ENCODE measurements at places on chromosomes 16 and 17.

DNA sequence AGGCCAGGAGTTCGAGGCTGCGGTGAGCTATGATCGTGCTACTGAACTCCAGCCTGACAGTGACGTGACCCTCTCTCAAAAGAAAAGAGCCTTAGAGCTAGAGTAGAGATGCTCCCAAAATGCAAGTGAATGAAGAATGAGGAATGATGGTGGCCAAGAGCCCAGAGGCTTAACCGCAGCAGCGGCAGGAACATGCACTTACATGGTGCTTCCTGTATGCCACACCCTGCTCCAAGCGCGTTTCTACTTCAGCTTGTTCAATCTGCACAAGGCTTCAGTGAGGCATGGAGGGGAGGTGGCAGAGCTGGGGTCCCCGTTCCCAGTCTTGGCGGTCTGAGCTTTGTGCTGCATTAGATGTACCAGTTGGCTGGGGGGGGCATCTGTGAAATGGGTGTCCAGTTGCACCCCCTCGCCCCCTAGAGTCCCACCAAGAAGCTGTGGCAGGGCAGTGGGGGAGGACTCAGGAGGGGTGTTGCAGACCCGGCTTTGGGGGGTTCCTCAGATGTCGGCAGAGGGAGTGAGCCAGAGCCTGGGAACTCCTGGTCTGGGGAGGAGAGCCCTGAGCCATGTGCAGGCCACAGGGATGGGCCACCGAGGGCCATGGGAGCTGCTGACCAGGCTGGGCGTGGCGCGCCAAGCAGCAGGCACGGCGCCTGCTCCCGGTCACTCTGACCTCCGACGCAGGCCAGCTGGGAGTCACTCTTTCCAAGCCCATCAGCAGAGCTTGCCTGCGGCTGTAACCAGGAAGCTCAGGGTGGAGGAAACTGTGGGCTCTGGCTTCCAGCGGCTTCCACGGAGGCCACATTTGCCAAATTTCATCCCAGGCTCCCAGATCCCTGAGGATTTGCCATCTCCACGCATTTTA lies 260.1 kb downstream of the PARN start:
- no peak for DNase-seq

- DNase-seq, result no peak
These were observed 247.5 kb upstream of the ELAC2 start for GRCh38 chr17:13265311-13265710.

- DNase-seq, result no peak
These were observed 6.3 kb downstream of the HSBP1 start for GRCh38 chr16:83813823-83814658.

DNA sequence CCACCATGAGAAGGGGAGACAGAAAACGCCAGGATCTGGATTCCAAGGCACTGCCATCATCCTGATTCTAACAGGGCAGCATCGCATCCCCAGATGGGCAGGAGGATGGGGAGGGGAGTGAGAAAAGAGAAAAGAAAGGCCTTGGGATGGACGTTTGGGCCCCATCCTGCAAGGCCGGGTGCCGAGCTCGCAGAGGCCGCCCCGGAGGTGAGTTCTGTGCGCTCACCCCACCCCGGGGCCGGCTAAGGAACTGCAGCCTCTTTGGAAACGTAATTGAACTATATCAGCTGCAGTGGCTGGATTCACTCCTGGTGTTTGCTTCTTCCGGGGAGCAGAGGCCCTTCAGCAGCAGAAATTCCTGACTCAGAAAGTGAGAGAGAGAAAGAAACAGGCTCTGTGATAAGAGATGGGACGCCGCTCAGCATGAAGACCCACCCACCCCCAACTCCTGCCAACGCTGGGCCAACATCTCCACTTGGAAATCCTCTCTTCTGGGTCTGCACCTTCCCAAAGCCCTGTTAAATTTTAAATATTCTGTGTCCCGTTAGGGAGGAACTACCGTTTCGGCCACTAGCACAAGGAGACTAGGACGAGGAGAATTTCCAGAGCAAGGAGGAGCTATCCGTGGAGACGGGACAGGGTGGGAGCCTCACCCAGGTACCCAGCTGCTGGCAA lies 8.5 kb upstream of the SSTR2 start:
- peak; percentile 34 for DNase-seq

- no peak for DNase-seq
These were observed 11.0 kb downstream of the MYCBPAP start for GRCh38 chr17:50519141-50519834.

GRCh38 chr16:50747207-50747956 lies 5.5 kb downstream of the CYLD start:
- peak; percentile 81 for DNase-seq

DNA sequence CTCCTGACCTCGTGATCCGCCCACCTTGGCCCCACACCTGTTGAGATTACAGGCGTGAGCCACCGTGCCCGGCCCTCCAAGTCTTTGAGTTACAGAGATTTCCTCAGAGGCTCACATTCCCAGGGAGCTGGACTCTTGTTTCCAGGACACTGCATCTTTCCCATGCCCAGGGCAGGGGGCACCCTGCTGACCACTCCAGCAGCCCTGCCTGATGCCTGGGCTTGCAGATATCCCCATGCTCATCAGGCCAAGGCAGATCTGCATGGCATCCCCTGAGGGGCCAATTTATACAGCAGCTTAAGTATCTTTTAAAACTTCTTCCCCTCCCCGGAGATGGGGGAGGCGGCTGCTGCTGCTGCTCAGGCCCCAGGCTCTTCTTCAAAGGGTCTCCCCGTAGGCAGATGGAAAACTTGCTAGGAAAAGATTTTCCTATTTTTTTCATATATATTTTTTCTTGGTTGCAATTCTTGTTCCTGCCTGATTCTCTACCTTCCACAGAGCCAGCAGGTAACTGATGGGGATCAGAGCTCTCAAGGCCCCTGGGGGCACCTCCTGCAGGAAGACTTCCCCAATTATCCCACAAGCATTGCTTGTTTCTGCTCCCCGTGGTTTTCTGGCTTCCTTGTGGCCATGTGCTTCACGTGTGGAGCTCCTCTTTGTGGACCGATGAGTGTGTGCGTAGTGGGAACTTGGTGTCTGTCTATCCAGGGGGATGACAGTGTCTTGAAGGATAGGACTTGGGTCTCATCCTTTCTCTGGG lies 102.2 kb upstream of the SDK2 start:
- DNase-seq, result no peak

DNA sequence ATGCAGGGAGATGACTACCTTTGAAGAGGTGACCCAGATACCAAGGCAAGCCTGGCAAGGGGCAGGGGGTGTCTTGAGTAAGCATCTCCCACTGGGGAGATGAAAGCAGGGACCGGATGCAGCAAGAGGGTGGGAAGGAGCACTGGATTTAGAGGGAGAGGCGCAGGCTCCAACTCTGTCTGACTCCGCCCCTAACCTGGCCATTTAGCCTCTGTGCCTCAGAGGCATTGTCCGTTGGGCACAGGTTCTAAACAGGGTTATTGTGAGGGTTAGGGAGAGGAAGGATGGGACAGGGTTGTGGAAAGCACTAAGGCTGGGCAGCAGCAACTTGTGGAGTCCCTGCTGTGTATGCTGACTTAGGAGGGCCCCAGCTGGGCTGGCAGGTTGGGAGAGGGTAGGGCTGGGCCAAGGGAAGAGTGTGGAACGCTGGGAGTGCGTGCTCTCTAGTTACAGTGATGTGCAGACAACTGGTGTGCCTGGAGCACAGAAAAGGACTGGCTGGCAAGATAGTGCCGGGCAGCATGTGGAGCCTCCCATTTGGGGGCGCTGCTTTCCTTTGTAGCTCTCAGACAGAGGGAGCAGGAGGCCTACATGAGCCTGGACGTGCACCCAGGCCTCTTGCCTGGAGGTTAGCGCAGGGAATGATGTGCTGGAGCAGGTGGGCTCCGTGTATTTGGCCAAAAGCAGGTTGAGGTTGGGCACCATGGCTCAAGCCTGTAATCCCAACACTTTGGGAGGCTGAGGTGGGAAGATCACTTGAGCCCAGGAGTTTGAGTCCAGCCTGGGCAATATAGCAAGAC lies 26.2 kb downstream of the TBX2 start:
- no peak for DNase-seq

DNA sequence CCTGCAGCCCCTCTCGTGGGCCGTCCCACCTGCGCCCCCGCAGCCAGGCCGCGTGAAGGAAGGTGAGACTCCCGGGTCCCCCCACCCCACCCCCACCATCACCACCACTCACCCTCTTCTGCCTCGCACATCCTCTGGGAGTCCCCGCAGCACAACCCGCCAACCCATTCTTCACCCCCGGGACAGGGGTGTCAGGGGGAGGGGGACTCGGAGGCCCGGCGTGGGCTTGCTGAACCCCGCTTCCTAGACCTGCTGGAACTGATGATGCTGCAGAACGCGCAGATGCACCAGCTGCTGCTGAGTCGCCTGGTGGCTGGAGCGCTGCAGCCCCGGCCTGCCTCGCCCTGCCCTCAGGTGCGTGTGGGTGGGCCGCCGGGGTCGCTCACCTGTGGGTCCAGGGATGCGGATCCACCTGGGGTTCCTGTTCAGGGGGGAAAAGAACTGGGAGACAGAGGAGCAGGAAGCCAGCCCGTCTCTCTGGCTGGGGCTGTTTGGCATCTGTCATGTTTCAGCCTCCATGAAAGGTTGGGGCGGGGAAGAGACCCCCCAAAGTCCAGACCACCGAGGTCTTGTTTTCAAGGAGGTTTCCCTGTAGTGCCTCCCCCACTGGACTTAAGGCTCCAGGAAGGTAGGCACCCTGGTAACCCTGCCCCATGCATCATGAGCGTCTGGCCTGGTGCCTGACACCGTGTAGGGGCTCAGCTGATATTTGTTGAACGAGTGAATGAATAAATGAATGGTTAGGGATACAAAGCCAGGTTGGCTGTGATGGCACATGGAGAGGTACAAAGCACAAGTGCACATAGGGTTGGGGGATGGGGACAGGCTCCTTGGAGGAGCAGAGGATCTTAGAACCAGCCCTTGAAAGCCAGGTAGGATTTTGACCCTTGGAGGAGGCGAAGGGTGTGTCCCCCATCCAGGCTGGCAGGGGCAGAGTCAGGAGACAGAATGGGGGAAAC lies 849 bp downstream of the PRR29 start:
- DNase-seq, result peak; percentile 30

- DNase-seq, result no peak
These were observed 96.3 kb upstream of the RCVRN start for GRCh38 chr17:10001306-10001873.

Data from CD4-positive, alpha-beta T cell treated with Interleukin-4 for 4 hours (primary cell).